ENCODE measurements at places on chromosomes 1 and 21.
A peak's percentile ranks its signal among the peaks of the same experiment; 100 is the strongest.

DNA sequence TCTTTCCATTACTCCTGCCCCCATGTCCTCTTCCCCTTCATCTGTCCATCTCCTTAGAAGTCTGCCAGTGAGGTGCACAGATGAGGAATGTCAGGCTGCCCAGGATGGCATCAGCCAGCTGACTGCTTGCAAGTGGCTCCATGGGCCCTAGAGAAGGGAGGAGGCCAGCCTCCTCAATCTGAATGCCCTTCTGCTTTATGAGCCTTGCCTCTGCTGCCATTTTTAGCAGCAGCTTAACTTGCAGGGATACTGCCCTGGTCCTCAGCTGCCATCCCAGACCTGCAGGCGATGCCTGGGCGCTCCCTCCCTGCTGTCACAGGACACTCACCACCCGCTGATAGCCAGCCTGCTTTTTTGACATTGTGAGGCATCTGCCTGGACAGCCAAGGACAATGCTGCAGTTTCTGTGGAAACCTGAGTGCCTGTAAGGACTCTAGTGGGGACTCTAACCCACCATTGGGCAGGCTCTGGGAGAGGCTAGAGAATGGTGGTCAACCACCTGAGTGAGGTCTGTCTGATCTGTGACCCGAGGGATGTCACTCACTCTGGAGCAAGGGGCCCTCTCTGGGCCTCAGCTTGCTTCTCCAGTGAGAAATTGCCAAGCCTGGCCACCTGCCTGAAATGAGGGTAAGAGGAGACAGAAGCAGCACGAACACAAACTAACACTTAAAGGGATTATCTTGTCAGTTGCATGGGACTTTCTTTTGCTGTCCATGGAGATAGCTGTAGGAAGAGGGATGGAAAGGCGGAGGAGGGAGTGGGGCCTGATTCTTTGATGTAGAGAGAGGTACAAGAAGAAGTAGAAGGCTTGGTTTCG, 185.0 kb downstream of the MIS18A start:
- DNase-seq = no peak

GRCh38 chr21:26195708-26196107, 25.1 kb upstream of the APP start:
- DNase-seq = no peak

DNA sequence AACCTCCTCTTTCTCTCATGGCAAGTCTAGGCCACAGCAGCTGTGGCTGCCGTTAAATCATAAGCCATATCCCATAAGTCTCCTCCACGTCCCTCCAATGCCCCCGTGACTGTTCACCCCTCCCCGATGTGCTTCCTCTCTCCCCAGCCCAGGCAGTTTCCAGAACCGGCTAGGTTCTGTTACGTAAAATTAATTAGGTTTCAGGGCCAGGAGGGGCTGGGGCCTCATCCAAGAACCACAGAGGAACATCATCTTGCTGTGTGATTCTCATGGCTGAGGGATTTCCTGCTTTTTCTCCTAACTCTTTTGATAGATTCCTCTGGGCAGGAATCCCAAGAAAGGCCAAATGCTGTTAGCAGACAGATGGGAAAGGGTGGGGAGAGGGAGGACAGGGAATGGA, 141.8 kb upstream of the AJAP1 start:
- no peak for DNase-seq

GRCh38 chr1:215932558-215932957, 365.5 kb downstream of the KCTD3 start:
- no peak for DNase-seq

DNA sequence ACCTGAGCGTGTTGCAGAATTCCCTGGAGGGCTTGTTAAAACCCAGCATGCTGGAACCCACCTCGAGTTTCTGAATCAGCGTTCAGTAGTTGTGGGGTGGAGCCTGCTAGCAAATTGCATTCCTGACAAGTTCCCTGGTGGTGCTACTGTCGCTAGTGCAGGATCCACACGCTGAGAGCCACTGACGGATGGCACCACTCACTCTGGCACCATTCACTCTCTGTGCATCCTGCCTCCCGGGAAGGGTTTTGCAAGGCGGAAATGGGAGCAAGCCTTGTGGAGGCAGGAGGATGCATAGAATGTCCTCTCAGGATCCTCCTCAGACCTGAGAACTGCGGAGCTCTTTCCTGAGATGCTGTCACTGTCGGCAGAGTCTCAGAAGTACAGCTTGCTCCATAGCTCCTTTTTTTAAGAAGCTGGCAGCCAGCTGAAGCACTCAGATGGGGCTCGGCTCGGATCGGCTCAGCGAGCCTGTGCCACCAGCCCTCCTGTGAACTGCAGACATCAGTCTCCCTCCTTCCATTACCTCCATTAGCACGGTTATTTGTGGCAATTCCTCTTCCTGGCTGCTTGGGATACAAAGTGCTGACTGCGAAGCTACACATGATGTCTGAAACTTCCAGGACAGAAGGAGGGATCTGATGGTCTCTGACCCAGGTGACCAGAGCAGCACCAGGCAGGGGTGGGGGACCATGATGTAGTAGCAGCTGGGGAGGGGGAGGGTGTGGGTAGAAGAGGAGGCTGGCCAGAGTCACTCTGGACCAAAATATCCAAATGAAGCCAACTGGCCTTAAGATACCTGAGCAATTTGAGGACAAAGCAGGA, 89.6 kb downstream of the C1orf94 start:
- DNase-seq = no peak

DNA sequence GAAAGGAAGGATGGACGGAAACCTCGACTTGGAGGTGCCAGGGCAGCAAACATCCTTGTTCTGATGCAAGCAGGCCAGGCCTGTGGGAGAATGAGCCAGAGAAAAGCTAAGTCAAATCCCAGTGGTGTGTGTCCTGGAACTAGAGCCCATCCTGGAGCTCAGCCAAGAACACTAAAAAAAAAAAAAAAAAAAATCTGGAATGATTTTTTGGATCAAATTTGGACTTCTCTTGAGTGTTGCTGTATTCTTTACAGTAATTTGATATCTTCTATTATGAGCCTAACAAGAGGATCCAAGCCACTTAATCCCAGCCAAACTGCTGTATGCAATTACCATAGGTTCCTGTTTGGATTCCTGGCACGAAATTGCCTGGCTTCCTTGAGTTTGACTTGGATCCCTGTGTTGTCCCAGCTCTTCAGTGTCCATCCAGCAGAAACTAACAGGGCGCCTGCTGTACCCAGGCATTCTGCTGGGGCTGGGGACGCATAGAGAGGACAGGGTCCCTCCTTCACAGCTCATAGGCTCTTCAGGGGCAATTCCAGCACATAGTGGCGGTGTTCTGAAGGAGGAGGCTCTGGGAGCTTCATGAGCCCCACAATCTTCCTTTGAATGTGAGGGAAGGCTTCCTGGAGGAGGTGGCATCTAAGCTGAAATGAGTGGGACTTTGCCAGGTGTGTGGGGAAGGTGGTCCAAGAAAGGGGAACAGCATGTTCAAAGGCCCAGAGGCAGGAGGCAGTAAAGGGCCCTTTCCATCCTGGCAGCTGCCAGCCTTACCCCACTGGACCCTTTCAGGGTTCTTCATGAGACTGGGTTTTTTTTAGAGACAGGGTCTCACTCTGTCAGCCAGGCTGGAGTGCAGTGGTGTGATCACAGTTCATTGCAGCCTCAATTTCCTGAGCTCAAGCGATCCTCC, 24.7 kb downstream of the EPHX1 start:
- no peak for DNase-seq

DNA sequence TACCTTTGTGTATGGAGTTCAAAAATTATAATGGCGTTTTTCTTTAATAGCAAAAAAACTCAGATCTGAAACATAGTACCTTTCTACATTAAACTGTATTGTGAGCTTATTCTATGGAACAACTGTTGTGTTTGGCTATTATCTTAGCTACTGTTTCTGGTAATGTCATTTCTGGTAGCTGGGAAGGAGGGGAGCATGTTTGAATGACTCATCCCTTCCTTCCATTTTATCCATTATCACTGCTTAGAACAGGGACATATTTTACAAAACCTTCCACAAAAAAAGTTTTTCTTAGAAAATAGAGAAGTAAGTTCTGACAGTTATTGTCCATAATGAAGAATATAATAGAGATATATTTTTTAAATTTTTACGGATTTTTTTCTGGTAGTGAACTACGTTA, 128.3 kb downstream of the NRDC start:
- no peak for DNase-seq

DNA sequence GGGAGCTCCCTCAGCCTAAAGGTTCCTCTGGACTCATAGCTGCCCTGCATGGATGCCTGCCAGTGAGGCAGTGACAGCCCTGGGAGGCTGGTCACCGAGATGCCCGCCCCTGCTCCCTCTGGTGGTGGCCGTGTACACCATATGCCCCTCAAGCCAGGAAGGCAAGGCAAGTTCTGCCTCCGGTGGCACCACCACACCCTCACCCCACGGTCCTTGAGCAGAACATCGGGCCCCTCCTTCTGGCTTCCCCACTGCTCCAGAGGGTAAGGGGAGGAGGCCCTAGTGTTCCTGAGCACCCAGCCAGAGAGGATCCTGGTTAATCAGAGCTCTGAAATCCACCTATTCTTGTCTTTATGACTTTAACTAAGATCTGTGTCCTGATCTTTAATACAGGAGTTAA, 1.5 kb upstream of the S100A14 start:
- DNase-seq = peak; percentile 86

DNA sequence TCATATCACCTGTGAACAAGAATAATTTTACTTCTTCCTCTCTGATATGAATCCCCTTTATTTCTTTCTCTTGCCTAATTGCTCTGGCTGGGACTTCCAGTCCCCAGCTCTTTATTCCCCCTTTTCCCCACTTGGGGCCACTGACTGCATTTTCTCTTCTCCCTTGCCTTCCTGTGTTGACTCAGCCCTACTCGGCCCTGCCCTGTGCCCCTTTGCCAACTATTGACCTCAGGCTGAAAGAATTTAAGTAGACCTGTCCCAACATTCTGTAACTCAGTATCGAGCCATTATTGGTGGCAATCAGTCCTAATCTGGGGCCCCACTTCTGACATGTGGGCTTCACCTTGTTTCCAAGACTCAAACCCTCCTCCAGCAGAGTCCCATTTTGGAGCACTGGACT, 60.6 kb upstream of the STUM start:
- no peak for DNase-seq

DNA sequence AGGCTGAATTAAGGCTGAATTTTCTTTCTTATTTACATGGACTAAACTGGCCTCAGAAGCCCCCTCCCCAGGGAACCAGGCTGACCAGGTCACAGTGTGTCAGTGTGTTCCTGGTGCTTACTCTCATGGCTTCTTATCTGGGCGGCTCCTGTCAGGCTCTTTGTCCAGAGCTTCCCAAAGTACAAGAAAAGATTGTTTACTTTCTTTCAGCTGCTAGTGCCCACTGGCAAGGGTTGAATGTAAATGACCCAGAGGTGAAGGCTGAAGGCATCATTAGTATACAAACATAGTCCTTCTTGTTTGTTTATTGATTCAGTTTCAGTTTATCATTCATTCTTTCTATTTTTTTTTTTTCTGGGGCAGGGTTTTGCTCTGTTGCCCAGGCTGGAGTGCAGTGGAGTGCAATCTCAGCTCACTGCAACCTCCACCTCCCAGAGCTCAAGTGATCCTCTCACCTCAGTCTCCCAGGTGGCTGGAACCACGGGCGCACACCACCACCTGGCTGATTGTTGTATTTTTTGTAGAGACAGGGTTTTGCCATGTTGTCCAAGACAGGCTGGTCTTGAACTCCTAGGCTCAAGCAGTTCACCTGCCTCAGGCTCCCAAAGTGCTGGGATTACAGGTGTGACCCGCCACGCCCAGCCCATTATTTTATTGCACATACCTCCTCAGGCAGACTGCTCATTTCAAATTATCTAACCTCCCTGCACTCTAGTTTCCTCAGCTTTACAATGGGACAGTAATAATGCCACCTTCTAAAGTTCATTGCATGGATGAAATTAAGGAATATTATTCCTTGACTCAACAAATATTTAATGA, 9.8 kb upstream of the KDM4A start:
- no peak for DNase-seq

- DNase-seq = peak; percentile 85
Measured at GRCh38 chr1:26288311-26288941, 8.5 kb downstream of the SH3BGRL3 start.

DNA sequence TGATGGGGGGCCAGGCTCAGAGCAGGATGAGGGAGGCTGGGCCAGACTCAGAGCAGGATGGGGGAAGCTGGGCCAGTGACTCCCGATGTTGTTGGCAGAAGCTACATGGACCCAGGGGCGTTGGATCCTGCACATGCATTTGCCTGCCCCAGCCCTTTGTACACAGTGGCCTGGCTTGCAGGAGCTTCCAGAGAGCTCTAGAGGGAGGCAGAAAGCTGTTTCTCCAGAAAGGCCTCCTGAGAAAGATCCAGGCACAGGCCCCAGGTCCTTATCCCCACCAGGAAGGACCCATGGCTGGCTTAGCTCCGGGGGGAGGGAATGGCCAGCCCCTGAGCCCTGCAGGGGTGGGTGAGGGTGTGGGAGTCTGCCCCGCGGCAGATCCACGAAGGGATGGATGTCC, 106.6 kb upstream of the ACTRT2 start:
- DNase-seq = no peak

DNA sequence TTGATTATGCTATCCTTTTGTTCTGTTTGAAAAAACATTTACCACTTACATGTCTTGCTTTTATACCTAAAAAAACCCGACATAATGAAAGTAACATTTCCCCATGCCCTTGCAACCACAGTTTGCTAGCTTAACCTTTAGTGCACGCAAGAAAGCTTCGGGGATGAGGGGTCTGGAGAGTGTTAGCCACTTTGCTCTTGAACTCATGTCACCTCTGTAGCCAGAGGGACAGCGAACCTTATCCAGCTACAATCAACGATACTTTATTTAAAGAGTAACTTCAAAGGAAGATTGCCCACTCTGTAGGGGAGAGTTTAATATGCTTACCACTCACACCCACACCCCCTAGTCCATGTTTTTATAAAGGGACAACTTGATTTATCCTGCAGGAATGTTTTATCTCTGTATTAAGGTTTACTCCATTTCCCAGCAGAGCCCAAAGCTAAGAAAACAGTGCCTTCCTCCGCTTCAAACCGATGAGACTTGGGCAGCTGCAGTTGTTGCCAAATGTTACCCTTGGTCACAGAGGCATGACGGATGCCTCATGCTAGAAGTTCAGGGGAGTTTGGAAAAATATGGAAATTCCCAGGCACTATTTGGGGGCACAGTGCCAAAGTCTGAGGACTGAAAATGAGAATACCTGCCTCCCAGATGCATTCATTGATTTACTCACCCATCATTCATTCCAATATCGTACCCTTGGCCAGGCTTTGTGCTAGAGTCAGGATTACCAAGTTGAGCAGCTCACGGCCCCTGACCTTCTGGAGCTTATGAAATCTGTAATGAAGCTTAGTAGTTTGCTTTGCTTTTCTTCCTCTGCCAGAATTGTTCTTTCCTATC, 61.4 kb upstream of the VCAM1 start:
- no peak for DNase-seq

- DNase-seq = peak; percentile 33
Measured at GRCh38 chr1:15620155-15620545, 2.9 kb downstream of the DDI2 start.

- DNase-seq = peak; percentile 68
Measured at GRCh38 chr1:15501208-15502032, 22.6 kb downstream of the CASP9 start.

GRCh38 chr1:17167041-17167785, 37.7 kb upstream of the PADI1 start:
- DNase-seq = no peak

- DNase-seq = no peak
Measured at GRCh38 chr1:31261916-31262315, 22.2 kb upstream of the NKAIN1 start.

- no peak for DNase-seq
Measured at GRCh38 chr1:82858031-82858430, 1057.3 kb downstream of the ADGRL2 start.

GRCh38 chr1:63557365-63557987, 34.2 kb downstream of the EFCAB7 start:
- peak; percentile 27 for DNase-seq

GRCh38 chr21:44500111-44500510, 39.9 kb downstream of the KRTAP10-1 start:
- DNase-seq = no peak
